Islet precursor cell (in vitro differentiated cells): ENCODE measurements at places on chromosomes 1 and 21.
A peak's percentile ranks its signal among the peaks of the same experiment; 100 is the strongest.

DNA sequence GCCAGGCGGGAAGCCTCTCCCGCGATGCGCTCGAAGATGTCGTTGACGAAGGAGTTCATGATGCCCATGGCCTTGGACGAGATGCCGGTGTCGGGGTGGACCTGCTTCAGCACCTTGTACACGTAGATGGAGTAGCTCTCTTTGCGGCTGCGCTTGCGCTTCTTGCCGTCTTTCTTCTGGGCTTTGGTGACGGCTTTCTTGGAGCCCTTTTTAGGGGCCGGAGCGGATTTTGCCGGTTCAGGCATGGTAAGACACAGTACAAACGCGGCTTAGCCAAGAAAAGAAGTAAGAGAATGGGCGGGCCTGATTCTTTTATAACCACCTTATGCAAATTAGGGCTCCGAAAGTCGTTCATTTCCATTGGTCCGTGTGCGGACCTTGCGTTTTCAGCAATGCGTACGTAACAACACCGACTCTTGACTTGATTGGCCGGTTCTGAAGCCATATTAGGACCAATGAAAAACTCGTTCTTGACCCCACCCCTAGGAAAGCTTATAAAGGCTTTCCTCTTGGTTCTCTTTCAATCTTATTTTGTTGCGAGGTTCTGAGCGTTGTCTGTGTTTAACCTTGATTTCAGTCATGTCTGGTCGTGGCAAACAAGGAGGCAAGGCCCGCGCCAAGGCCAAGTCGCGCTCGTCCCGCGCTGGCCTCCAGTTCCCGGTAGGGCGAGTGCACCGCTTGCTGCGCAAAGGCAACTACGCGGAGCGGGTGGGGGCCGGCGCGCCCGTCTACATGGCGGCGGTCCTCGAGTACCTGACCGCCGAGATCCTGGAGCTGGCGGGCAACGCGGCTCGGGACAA lies 12.8 kb upstream of the BOLA1 start:
- peak; percentile 96 for DNase-seq

DNA sequence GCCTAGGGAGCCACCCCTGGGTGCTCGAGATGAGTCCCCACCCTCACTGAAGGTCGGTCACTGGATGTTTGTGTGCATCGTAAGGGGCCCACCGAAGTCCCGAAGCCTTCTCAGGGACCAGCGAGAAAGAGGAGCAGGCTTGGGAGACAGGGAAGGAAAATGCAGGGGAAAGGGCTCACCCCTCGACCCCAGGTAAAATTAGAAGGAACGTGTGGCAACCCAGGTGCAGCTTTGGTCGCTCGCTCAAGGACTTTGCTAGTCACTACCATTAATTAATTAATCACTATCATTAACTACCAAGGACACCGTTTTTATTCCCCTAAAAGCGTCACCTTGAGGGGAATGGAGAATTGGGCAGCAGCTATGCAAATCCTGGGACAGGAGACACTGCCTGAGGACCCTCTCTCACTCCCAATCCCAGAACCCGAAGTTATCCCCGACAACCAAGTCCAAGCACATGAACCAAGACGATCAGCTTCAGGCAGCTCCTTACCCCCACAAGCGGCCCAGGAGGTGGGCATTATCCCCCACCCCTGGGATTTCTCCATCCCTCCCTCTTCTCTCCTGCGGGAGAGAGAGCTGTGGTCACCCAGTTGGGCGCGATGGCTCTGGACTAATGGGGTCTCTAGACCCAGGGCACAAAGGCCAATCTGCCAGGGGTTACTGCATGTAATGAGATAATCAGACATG lies 4.2 kb upstream of the SIM2 start:
- no peak for DNase-seq

DNA sequence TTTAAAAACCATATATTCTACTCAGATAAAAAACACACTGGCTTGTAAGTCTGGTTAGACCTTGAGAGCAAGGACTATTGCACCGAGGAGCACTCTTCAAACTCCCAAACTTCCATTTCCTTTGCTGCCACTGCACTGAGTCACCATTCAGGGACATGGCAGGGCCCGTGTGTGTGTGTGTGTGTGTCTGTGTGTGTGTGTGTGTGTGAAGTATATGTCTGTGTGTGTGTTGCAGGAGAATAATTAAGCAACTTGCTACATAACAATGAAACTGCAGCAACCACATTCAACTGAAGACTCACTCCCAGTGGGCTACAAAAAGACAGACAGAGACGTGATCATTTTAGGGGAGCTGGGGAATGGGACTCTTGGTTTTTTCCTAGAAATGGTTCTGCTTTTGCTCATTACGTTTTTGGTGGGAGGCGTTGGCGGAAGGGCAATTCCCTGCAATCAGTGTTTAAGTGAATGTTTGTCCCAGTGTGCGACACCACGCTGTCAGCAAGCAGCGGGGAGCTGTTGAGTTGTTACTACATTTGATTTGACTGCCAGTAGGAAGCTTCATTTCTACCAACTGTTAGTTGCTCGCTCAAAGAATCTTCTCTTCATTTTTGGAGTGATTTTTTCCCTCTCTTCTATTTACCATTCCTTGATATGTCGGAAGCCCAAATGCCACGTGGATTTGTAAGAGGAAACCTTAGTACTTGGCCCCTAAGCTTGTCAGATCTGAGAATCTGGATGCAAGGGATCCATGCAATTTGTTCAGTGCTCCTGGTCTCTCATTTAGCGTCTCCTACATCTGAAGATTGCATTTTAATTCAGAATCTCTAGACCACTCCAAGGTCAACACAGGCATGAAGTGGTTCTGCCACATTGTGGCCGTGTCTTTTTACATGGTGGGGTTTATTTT lies 36.1 kb downstream of the ESRRG start:
- peak; percentile 81 for DNase-seq

DNA sequence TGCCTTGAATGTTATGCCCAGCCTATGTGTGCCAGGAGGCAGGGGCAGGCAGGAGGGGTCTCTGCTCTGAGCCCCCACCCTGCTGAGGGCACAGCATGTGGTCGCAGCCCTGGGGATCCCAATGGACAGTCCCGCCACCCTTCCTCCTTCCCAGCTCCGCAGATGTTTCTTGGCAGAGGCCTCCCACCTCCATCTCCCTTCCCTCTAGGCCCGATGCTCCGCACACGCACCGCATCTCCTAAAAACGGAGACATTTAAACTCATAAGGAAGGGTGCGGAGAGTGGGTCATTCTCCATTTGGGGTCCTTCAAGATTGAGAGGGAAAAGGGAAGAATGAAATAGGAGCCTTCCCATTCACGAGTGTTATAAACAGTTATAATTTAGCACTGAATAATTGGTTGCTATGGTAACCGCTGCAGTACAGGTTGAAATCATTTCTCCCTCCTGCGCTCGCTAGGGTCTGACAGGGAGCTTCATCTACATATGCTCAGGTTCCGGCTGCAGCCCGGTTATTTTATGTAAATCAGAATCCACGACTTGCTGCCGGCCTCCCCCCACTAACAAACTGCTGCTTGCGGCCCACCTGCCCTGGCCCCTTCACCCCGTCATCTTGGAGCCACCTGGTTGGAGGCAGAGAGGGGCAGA lies 16.0 kb downstream of the CHD5 start:
- DNase-seq, result no peak

DNA sequence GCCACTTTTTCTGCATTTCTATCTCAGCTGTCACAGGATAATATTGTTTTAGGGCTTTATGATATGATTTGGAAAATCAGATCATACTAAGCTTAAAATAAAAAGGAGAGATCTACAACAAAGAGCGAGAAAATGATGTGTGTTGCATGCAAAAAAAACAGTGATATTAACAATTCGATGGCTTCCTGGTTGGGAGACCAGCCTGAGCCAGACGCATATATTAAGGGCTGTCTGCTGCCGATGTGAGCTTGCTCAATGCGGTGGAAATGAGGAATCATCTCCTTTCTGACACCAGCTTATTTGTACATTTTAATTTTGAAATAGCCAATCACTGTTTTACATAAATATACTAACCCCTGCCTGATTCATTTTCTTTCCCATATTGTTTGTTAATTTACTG lies 862.6 kb downstream of the USP25 start:
- no peak for DNase-seq

- no peak for DNase-seq
These were observed 17.5 kb downstream of the KPNA6 start for GRCh38 chr1:32125313-32125712.

- DNase-seq, result no peak
These were observed 754 bp upstream of the LSS start for GRCh38 chr21:46229133-46229922.

DNA sequence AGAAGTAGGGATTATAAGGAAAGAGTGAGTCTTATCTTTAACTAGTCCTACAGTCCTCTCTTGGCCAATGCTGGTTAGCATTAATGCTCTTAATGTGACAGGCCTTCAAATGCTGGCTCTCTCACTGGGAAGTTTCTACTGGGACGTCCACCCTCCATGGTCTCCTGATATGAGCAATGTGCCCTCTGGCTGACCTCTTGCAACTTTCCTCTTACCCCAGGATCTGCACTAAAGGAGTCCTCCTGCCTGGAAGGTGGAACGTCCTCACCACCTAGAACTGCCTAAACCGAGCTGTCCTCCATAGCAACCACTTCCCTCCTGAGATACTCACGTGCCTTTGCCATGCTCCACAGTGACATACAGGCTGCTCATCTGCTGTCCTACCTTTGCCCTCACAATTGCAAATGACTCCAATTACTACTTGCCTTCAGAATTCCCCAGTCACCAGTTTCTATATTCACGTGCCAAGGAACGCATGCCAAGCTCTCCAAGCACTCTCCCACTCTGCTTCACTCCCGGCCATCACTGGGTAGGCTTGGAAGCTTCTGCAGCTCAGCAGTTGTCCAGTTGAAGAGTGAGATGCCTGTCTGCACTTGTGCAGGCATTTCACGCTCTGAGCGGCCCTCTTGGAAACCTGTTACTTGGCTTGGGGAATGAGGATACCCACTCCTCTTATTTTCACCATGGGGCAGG lies 404.7 kb downstream of the RRAGC start:
- DNase-seq, result no peak

DNA sequence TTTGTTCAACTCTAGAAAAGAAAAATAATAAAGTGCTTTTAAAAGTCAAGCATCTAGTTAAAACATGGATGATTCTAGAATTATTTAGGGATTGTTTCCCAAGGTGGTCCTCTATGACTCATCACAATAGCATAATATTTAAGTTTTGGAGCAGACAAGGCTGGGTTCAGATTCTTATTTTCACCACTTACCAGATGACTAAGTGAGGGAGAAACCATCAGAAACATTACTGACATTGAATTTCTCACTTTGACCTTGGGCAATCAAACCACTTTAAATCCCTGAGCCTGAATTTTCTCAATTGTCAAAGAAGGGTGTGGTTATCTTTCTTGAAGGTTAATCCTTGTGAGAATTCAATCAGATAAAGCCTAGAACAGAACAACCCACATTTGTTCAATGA lies 102.5 kb upstream of the PTGFR start:
- no peak for DNase-seq
